ENCODE measurements at places on chromosomes 6 and 20.

DNA sequence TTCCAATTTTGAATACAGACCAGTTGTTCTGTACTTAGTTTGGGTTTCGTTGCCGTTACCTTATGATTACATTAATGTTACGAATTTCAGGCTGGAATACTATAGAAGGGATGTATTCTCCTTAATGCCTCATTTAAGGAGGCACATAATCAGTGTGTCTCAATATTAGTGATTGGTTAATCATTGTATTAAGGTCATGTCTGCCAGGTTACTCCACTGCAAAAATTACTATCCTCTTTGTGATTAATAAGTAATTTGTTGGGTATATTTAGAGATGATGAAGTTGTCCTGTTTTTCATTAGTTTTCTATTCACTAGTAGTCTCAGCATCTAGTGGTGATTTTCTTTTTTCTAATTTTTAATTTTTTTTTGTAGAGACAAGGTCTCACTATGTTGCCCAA, 66.3 kb downstream of the CBFA2T2 start:
- DNase-seq: no peak

DNA sequence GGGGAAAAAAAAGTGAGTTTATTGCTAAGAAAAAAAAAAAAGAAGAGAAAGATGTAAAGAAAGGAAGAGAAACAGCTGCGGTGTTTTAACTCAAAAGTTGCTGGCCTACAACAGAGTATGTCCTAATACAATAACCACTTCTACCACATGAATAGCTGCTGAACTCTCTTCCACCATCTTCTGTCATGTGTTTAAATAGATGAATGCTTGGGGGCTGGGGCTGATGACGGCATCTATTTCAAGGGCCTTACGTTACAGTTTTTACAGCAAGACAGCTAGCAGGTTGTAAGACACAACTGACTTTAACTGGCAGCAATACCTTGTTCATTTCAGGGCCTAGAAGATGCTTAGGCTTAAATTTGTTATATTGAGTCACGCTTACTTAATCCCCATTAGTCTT, 50.4 kb downstream of the MAP3K7 start:
- no peak for DNase-seq

DNA sequence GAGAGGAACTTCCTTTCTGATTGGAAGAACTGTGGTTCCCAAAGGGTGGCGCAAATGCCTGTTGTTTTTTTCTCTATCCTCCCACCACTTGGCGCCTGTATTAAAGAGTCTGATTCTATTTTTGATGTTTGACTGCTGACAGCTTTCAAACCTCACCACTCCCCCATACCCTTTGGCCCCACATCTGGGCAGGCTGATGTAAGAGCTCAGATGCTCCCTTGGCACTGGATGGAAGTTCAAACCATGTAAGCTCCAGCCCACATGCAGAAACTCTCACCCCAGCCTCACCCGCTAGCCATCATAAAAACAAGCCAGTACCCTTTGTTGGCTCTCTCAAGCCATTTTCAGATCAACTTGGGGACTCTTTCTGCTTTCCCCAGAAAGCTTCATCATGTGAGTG, 20.0 kb upstream of the TMEM14A start:
- no peak for DNase-seq

DNA sequence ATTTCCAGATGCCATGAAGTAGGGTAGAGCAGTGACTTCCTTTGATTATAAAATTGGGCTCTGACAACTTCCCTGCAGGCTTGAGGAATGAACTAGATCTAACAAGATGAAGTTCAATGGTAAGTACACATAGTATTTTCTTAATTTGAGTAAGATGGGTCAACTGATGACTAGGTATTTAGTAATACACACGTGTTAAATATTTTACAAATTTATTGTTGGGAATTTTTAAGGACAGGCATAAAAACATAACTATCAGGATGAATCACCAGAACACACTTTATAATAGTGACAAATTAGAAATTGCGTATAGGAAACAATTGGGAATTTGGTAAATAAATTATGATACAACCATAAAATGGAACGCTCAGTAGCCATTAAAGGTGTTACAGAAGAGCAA, 762.4 kb upstream of the SLC35B3 start:
- no peak for DNase-seq

- no peak for DNase-seq
Measured at GRCh38 chr20:3821996-3822395, 1.6 kb downstream of the AP5S1 start.

GRCh38 chr20:36236786-36237121, 476 bp downstream of the AAR2 start:
- no peak for DNase-seq

DNA sequence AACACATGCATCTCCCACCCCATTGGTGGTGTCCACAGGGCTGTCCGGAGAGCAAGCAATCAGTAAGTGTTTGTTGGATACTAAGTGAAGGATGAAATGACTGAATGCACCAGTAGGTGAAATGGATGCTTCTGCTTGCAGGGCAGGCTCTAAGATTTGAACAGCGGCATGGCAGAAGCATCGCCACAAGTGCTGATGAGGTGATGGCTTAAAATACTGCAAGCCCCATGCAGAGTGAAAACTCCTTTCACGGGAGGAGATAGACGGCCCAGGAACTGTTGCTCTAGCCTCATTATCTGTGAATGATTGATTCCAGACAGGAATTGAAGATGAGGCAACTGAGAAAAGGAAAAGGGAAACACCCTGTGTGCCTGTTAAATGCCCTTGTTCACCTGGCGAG, 158.9 kb downstream of the LY86 start:
- no peak for DNase-seq

- DNase-seq: no peak
Measured at GRCh38 chr20:18928626-18929025, 115.0 kb downstream of the SCP2D1 start.

DNA sequence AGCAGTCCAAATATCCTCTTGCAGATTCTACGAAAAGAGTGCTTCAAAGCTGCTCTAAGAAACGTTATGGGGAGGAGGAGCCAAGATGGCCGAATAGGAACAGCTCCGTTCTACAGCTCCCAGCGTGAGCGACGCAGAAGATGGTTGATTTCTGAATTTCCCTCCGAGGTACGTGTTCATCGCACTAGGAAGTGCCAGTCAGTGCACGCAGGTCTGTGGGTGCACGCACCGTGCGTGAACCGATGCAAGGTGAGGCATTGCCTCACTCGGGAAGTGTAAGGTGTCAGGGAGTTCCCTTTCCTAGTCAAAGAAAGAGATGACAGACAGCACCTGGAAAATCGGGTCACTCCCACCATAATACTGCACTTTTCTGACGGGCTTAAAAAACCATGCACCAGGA, 272.1 kb upstream of the DEFB115 start:
- DNase-seq: no peak

DNA sequence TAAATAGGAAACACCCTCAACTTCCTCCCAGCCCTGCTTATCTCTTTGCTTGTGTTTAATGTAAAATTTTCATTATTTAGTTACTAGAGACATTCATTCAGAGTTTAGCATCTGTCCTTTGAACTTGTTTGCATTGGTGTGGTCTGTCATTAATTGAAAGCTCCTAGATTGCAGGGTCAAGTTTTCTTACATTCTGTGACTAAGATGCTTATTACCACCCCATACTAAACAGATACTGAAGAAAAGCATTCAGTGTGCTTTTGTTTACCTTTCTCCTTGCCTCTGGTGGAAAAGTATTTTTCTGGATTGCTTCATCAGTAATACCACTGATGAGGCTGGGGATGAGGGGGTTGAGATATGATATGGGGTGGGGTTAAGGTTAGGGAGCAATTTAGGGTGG, 199.0 kb downstream of the SAMD5 start:
- no peak for DNase-seq

- no peak for DNase-seq
Measured at GRCh38 chr6:28211840-28212509, 13.1 kb upstream of the ZSCAN9 start.

- DNase-seq: no peak
Measured at GRCh38 chr6:161480421-161481155, 206.7 kb upstream of the AGPAT4 start.

DNA sequence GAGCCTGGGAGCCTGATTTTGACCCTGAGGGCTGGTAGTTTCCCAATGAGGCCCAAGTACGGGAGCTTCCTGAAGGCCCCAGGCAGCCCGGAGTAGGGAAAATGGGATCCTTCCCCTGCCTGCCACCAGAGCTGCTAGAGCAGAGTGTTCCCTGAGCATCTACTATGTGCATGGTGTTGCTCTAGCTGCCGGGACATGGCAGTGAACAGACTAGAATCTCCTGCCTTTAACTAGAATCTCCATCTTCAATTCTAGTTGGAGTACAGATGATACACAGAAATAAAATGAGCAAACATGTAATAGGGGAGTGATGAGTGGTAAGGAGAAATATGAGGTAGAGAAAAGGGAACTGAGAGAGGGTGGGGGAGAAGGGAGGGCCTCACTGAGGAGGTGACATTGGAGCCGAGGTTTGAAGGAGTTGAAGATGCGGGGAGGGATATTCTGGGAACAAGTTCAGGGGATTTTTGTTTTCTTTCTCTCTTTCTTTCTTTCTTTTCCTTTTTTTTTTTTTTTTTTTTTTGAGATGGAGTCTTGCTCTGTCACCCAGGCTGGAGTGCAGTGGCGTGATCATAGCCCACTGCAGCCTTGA, 18.5 kb downstream of the VSTM2L start:
- DNase-seq: no peak

DNA sequence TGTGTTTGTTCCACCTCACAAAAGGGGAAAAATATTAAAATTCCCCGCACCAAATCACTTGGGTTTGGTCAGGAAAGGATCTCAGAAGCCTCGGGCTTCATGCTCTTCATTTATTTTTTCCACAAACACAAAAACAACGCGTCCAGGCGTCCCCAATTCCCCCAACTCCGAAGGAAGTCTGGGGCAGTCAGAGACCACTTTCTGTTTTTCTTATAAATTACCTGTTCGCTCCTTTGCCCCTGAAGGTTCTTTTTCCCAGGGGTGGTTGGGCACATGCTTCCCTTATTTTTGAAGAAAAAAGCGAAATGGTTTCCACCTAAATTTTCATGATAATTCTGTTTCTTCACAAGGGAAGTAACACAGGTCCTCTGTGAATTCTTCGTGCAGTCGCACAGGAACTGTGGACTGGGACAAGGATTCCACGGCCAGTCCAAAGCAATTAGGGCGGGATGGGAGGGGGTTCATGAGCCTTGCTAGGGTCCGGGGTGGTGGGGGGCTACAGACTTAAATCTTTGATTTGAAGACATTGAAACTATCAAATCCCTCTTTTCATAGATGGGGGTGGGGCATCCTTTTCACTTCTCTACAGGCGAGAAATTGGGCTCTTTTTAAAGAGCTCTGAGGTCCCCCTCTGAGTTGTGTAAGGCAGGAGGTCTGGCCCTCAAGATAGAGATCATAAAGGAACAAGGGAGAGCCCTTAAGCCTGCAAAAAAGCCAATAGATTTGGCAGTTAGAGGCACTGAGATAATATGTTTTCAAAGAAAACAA, 30.5 kb upstream of the HFE start:
- no peak for DNase-seq

DNA sequence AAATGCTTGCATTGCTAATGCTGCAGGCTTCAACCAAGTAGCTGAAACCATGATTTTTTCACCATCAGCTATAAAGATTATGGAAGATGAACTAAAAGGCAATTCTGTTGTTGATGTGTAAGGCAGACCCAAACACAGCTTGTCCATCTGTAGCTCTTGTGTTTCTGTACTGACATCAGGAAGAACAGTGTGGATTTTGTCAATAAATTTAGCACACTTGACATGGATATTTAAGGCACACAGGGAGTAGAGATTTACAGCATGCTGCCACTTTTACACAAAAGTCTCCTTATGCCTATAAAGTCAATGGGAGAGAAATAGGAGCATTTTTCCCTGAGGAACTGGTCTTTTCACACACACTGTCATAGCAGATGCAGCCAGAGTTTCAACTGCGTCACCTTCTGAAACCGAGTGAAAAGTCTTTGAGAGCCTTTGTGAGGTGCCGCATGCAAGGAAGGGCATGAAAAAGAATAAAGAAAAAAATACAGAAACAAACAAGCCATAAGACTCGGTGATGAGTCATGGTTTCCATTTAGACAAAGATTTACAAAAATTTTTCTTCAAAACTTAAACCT, 261.4 kb upstream of the TFAP2D start:
- DNase-seq: no peak

GRCh38 chr6:89536231-89536630, 102.3 kb downstream of the LYRM2 start:
- DNase-seq: no peak

GRCh38 chr20:32482442-32483261, 102.5 kb downstream of the NOL4L start:
- DNase-seq: no peak

GRCh38 chr20:38735172-38735571, 10.9 kb downstream of the SLC32A1 start:
- no peak for DNase-seq

GRCh38 chr6:135033238-135033637, 21.4 kb downstream of the HBS1L start:
- DNase-seq: no peak

- DNase-seq: no peak
Measured at GRCh38 chr6:3541006-3541585, 84.2 kb upstream of the SLC22A23 start.

DNA sequence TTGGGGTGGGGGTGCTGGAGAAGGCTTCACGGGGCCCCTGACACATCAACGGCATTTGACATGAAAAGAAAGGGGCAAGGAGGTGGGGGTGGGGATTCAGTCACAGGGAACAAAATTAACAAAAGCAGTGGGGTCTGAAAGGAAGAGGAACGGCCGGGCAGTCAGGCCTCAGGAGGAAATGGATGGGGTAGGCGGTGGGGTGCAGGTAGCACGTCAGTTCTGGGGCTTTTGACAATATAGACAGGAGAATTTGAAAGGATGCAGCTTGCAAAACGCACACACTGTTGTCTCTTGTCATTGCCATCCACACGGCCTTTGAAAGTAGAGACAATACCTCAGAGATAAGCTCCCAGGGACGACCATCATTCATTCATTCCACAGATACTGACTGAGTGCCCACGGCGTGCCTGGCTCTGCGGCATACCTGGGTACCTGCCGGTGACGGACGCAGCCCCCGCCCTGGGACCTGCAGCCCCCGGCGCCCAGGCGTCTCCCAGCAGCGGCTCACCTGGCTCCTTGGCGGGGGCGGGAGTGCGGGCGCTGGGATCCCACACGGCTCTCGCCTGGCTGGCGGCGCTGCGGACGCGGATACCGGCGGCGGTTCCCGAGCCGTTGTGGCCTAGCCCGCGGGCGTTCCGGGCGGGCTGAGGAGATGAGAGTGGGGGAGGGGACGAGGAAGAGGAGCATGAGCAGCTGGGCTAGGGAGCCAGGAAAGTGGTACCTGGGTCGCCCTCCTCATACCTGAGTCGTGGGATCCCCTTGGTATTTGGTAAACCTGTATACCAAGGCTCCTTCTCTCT, at the start of gene SLC26A8:
Gene SLC26A8, minus strand, starts transcription at position 646 of the 800 bp plus-strand sequence. CDS start 4,934 bp downstream, outside the sequence.
- DNase-seq: no peak

- DNase-seq: no peak
Measured at GRCh38 chr20:56442389-56443365, 25.8 kb upstream of the RTF2 start.

Measured in cortex of kidney (tissue), 1 donor.